AML-193 (cell line): ENCODE measurements at places on chromosomes 6 and 20.
A peak's percentile ranks its signal among the peaks of the same experiment; 100 is the strongest.

- no peak for DNase-seq
Measured at GRCh38 chr20:37584238-37584807, 56.6 kb upstream of the BLCAP start.

GRCh38 chr6:105359419-105360370 is 43.2 kb downstream of the PREP start:
- no peak for DNase-seq

- DNase-seq, result no peak
Measured at GRCh38 chr20:62165762-62166399, 16.9 kb upstream of the MTG2 start.

- DNase-seq, result no peak
Measured at GRCh38 chr20:48236000-48236970, 451.0 kb upstream of the SULF2 start.

- no peak for DNase-seq
Measured at GRCh38 chr6:124772733-124773319, 189.4 kb upstream of the RNF217 start.

GRCh38 chr6:137402143-137402680 is 92.0 kb downstream of the OLIG3 start:
- DNase-seq, result no peak

DNA sequence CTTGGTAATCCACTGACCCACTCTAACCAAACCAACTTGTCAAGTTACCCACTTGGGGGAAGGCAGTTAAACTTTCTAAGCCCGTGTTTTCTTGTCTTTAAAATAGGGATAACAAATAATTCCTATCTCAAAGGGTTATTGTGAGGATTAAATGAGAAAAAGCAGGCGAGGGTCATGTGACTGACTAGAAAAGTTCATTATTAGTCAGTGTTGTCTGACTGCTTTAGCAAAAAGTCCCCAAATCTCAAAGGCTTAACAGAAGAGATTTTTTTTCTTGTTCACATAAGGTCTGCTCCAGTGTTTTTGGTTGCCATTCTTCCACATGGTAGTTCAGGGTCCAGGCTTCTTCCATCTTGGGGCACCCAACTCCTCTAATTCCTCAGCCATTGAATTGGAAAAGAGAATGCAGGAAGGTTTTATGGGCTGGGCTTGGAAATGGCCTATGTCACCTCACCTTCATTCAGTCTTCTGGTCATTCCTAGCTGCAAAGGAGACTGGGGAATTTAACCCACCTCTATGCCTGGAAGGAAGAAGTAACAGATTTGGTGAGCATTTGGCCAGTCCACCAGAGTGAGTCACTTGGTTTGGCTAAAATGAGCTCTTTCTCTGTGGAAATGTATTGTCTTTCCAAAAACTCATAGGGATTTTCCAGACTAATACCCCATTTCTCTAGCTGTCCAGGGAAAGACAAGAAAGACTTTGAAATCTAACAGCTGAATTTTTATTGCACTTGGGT is 77.0 kb downstream of the CAP2 start:
- no peak for DNase-seq

DNA sequence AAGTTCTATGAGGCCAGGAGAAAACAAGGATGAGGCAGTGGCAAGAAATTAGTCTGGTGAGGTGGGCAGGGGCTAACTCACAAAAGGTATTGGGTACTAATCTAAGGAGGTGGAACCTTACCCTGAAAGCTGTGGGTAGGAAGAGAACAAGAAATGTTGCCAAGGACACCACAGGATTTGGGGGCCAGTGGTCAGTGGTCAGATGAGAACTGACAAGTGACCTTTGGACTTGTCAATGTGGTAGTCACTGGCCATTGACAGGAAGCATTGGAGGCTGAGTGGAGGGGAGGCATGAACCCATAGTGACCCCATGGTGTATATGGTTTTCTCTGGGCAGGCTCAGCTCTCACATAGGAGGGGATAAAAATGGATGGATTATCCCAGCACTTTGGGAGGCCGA is 25.3 kb upstream of the SMIM29 start:
- no peak for DNase-seq

DNA sequence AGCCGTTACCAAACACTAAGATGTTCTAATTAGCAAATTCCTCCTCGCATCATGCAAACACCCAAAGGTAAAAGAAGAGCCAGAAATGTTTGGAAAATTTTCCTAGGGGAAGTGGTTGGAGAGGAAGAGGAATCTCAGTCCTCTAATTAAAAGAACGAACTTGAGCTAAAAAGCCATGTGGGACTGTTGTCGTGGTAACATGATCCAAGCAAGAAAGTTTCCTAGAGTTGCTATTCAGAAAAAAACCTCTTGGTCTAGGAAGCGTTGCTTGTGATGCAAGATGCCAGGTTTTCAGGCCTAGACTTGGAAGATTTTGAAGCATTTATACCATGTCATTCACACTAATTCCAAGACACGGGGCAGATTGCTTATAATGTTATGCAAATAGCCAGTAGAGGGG is 106.8 kb upstream of the DOK5 start:
- no peak for DNase-seq

- DNase-seq, result no peak
Measured at GRCh38 chr20:51360451-51361201, 181.9 kb downstream of the NFATC2 start.

GRCh38 chr6:25918083-25918683 is 12.3 kb downstream of the SLC17A2 start:
- DNase-seq, result no peak

GRCh38 chr20:33919653-33920052 is 74.1 kb upstream of the RALY start:
- peak; percentile 87 for DNase-seq

- no peak for DNase-seq
Measured at GRCh38 chr6:11744753-11745152, 33.9 kb downstream of the ADTRP start.

GRCh38 chr6:95629551-95629950 is 52.2 kb downstream of the MANEA start:
- no peak for DNase-seq

DNA sequence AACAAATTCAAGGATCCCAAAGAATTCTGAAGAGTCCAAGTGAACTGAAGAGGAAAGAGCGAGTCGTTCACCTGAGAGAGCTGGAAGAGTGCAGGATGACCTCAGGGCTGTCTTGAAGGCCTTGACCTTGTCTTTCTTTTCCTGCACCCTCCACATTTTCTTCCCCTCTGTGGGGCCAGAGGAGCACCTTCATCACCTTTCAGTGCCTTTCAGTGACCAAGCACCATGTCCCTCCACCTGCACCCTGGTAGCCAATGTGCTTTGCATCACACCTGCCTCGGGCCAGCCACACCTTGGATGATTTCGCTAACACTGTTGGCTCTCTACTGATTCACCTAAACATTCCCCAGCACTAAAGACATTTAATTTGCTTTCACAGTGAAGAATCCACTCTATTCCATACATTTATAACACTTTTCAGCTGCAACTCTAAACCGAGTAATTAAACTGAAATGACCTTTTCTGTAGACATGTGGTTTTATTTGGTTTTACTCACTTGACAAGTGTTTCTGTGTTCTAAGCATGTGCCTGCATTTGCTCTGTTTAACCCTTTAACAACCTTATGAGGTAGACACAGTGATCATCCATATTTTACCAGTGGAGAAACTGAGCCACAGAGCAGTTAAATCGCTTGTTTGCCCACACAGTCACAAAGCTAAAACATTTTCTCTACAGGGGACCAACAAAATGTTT is 121.3 kb upstream of the CST7 start:
- no peak for DNase-seq

GRCh38 chr6:64213697-64214096 is 578.1 kb downstream of the PHF3 start:
- no peak for DNase-seq

GRCh38 chr6:35179901-35180535 is 33.7 kb upstream of the SCUBE3 start:
- DNase-seq, result no peak

DNA sequence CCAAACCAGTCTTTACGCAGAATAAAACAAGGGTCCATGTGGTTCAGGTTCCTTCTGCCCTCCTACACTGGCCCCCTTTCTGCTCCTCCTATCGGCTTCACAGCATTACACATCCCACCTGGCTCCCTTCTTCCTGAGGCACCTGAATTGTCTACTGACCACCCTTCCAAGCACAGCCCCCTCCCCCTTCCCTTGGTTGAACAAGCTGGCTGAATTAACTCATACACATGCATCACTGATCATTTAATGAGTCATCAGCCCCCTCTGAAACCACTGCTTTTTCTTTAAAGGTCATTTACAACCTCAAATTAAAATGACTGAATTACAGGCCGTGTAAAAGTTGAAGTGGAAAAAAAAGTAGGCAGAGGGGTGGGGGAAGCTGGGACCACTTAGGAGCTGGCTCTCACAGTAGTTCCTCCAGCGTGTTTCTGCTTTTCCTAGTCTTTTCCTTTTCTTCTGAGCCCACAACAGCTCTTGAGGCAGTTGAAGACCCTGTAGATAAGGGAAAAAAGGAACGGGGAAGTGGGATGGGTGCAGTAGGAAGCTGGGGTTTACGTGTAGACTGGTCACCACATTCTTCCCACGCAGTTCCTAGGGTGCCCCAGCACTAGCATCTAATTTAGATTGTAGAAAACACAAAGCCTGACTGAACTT is 67.6 kb downstream of the FYN start:
- no peak for DNase-seq

DNA sequence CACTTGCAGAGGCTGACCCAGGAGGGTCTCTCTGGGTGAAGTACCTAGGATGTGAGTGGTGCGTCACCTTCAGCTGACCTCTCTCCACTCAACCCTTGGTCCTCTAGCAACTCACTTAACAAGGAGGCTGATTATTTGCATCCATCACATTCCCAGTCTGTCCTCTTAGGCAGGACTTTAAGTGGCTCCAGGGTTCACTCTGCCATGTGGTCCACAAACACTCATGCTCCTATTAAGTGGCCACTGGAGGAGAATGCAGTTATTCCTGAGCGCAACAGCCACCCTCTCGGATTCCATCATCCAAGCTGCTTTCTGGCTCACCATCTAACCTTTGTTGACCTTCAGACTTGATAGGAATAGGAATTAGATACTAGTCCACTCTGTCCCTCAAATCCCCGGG is 61.1 kb upstream of the SCAF8 start:
- no peak for DNase-seq

DNA sequence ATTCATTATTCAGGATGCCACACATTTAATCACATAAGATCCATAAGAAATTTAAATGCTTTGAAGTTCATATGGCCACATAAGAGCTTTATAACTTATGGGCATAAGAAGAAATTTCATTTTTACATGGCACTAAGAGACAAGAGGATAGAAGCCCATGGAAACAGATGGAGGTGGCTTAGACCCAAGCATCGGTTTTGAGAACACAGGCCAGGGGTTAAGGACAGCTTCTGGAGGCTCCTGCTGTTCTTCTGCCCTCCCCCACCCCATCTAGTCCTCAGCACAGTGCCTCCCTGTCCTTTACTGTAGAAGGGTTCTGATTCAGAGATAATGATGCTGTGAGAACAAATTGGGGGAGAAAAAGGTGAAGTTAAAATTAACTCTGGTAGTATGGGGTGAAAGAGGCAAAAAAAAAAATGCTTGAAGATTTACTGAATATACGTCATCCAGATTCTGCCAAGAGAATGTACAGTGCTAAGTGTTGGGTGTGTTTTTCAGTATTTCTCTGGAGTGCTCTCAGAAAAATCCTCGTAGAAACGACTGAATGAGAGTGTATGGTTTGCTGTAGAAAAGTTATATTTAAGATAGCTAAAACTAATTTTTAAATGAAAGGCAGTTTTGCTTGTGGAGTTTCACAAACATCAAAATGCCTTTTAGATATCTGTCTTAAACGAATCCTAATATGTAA is 539.7 kb downstream of the QKI start:
- DNase-seq, result no peak

DNA sequence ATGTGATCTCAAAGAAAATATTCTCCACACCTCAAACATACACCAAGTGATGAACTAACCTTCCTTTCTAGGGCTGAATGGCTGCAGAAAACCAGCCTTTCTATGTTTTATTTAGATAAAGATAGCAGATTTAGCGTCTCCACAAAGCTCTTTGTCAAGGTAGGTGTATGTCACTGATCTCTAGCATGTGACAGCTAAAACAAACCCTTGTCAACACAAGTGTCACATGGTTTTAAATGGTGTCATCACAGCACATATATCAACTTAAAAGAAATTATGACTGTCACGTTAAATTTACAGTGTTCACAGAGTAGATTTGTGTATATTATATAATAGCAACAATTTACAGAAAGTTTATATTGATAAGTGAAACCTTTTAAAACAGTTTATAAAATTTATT is 58.3 kb downstream of the TENT5A start:
- DNase-seq, result no peak

DNA sequence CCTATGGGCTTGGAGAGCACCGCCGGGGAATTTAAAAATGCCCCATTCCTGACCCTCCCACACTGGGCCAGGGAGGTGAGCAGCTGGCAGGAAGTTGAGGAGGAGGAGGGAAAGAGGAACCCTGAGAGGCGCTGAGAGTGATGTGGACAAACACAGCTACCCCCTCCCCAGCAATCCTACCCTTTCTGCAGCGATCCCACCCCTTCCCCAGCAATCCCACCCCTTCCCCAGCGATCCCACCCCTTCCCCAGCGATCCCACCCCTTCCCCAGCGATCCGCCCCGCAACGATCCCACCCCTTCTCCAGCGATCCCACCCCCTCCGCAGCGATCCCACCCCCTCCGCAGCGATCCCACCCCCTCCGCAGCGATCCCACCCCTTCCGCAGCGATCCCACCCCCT is 111.6 kb downstream of the SYCP2 start:
- no peak for DNase-seq
